ENCODE measurements at places on chromosomes 16 and 17. TPM values are rescaled to one million over a fixed set of nuclear protein-coding genes. Genes with fewer than 3 reads are reported as not detected.

GRCh38 chr17:14745541-14745940, 444.7 kb downstream of the HS3ST3B1 start:
- no peak for DNase-seq

GRCh38 chr17:45935197-45935709, 40.9 kb downstream of the MAPT start:
- no peak for DNase-seq

GRCh38 chr16:60641067-60641665, 1395.1 kb downstream of the CDH8 start:
- no peak for DNase-seq

GRCh38 chr16:72482695-72483094, 310.7 kb upstream of the PMFBP1 start:
- no peak for DNase-seq

GRCh38 chr16:31478956-31479355, 4.0 kb upstream of the SLC5A2 start:
- DNase-seq = no peak

DNA sequence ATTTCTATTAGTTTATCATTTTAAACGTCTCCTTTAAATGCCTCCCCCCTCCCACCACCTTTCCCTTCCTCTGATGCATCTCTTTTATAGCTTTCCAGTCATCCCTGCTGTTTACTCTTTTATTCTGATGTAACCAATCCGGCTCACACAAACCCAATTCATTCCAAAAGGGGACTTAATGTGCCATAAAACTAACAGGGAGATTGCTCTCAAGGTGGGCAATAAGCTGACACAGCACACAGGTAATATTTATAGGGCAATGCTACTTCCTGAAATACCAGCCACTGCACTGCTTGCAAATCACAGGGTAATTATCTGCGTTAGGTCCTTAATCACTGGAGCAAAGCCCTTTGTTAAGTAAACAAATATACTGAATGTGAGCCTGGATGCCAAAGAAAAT, 23.3 kb upstream of the CA10 start:
- no peak for DNase-seq

DNA sequence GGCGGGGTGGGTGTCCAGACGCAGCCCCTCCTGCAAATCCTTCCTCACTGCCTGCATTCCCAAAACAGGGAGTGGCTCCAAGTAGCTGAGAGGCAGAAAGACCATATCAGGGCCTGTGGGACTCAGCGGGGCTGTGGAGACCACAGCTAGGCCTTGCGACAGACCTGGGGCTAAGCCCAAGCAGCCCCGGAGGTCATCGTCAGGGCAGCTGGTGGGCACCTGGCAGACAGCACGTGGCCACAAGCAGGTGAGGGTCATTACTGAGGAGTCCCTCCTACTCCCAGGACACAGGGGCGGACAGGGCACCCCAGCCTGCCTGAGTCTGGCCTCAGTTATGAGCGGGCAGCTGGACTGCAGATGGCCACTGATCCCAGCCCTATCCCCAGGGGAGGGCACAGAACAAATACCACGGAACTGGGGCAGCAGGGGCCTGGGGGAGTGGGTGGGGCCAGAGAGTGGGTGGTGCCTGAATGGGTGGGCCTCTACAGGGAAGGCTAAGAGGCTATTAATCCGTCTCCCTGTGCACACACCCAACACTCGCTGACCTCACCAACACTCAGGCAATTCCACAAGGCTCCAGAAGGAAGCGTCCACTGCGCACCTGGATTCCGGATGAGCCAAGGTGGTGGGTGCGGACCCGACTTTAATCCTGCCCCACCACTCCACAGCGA, 8.5 kb downstream of the HS3ST6 start:
- DNase-seq = no peak

DNA sequence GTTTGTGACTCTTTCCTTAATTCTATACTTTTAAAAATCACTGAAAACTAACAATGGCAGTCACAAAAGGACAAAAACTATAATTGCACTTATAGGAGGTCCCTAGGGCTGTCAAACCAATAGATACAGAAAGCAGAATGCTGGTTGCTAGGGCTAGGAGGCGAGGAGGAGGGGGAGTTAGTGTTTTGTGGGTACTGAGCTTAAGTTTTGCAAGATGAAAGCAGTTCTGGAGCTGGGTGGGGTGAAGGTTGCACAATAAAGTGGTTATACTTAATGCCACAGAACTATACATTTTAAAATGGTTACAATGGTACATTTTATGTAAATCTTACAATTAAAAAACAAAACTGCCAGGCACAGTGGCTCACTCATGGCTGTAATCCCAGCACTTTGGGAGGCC, 27.3 kb downstream of the NUBP1 start:
- no peak for DNase-seq

GRCh38 chr16:63323722-63324705, 1287.8 kb upstream of the CDH8 start:
- DNase-seq = no peak

DNA sequence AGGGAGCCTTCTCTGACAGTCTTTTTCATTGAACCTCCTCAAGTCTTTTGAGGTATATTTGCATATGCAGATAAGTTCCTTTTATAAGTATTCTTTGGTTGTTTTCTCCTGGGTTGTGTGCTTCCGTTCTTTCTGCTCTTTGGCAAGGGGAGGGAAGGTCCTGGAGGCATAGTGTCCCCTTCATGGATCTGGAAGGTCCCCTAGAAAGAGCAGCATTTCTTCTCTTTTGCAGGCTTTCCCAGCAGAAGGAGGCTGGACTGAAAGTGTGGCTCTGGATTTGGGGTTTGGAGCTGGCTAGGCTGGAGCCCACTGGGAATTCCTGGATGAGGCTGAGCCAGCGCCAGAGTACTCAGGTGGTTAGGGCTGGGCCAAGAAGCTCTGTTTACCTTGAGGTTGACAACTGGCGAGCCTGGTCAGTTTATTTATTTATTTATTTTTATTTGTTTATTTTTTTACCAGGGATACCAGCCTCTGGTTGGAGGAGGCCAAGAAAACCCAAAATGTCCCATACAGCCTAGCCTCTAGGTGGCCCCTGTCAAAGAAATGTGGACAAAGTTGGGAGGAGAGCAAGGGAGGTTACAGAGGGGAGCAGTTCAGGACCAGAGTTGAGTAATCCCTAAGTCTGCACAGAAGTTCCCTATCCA, 5.4 kb upstream of the TOP2A start:
- DNase-seq = no peak

GRCh38 chr17:39666231-39666600, 1.1 kb downstream of the TCAP start:
- no peak for DNase-seq

- DNase-seq = peak; percentile 51
These were observed 1.0 kb upstream of the AIPL1 start for GRCh38 chr17:6435968-6436367.

- DNase-seq = no peak
These were observed 15.6 kb downstream of the TMEM100 start for GRCh38 chr17:55706808-55707773.

- DNase-seq = peak; percentile 60
These were observed 6.3 kb downstream of the C17orf50 start for GRCh38 chr17:35766903-35767510.

DNA sequence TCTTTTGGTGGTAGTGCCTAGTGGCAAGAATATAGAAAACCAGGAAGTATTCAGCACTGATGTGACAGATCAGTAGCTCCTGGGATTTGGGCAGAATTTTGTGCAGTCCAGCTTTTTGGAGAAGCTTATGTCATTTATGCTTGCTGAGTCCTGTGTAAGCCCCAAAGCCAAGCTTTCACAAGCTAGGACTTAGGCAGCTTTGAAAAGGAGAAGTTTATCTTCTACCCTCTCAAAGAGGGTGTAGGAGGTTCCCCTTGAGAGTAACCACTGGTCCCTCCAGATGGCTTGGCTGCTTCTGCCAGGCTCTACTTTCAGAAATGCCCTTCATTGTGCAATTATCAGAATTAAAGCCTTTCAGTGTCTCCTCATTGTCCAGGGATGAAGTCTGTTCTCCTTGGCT, 78.8 kb downstream of the CES1 start:
- DNase-seq = no peak

DNA sequence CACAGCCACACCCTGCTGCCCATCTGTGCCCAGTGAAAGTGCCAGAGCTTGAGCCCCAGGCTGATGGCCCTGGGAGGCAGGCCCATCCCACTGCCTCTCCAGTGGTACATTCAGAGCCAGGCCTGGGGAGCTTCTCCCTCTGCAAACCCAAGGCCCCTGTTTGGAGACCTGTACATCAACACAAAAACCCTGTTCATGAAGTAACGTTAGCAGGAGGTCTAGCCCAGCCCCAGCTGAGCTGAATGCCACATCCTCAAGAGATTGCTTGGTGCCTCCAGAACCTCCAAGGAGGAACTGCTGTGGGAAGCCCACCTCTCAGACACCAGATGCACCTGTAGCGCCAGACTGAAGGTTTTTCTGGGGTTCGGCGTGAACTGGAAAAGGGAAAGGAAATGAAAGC, 31.5 kb downstream of the C16orf78 start:
- DNase-seq = no peak

GRCh38 chr16:57527027-57527426, 9.3 kb downstream of the CCDC102A start:
- no peak for DNase-seq

DNA sequence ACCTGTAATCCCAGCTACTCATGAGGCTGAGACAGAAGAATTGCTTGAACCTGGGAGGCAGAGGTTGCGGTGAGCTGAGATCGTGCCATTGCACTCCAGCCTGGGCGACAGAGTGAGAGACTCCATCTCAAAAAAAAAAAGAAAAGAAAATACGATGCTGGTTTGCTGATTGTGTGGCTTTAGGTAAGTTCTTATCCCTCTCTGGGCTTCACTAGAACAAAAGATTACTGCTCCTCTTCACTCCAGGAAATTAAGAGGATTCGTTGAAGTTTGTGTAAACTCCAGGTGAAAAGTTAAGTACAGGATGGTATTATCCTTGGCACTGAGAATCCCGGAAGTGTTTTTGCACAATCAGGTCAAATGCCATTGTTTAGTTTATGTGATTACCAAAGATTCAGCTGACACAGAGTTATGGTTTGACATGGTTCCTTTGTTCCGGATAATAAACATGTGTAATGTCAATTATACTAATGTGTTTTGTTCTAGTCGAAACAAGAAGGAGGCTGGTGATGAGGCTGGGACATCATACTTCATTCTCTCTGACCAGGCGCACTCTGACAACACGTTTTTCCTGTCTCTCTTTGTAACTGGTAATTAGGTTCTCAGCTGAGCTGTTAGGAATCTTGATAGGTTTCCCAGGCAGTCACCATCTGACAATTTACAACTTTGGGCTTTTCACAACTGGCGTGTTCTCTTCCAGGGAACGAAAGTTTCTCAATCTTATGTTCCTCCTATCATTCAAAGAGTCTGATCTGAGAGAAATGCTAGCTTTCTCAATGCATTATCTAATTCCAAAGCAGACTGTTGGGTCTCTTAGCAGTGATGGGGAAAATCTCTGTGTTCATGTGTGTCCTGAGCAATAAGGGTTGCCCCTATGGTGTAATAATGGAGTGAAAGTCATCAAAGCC, 10.8 kb upstream of the TAOK1 start:
- peak; percentile 44 for DNase-seq

- no peak for DNase-seq
These were observed 37.9 kb upstream of the ABCA9 start for GRCh38 chr17:69098625-69099024.

The DHRS7B gene
- 14.0 TPM for total RNA-seq

The SARM1 gene
- total RNA-seq = 7.0 TPM

The PPP1R27 gene
- not detected for total RNA-seq

The NKIRAS2 gene
- total RNA-seq = 57.3 TPM

The NTN1 gene
- 0.18 TPM for total RNA-seq

The ODF4 gene
- not detected for total RNA-seq

The OR1F1 gene
- total RNA-seq = not detected

The OTOP2 gene
- not detected for total RNA-seq

The LDHD gene
- total RNA-seq = not detected

The ADAMTS18 gene
- total RNA-seq = 27.5 TPM

The SHBG gene
- not detected for total RNA-seq

The PNMT gene
- total RNA-seq = not detected

The RCVRN gene
- not detected for total RNA-seq

The NT5M gene
- 3.0 TPM for total RNA-seq

The KCNH6 gene
- not detected for total RNA-seq

The TLCD3A gene
- 36.6 TPM for total RNA-seq

The MYL11 gene
- total RNA-seq = not detected
